Left ventricle myocardium inferior (tissue), 1 donor: ENCODE measurements at places on chromosomes 3 and 15. TPM values are rescaled to one million over a fixed set of nuclear protein-coding genes. Genes with fewer than 3 reads are reported as not detected.
A peak's percentile ranks its signal among the peaks of the same experiment; 100 is the strongest.

Gene LMAN1L
- total RNA-seq, result 8.1 TPM

DNA sequence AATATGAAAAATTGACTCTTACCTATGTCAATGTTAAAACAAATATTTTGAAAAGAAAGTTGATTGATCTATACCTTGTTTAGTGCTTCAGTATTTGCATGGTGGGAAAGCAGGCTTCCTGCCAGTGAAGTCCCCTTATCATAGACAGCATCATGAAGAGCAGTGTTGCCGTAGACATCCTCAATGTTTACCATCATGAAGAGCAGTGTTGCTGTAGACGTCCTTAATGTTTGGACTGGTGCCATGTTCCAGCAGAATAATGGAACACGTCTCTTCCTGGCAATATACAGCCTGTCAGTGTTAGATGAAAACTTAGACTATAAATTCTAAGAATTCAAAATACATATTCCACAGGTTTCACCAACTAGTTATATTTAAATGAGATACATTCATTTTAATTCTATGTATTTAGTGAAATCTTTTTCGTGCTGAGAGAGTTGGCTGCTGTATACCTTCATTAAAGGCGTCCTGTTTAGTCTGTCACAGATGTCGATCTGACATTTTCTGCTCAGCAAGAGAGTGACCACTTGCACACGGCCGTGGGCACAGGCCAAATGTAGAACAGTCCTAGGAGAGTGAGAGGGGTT, 116.8 kb downstream of the LMLN start:
- H3K36me3 ChIP-seq, result no peaks in the 10 kb centered on the region
- DNase-seq, result no peak
- H3K27ac ChIP-seq, result no peak overlapping the region

DNA sequence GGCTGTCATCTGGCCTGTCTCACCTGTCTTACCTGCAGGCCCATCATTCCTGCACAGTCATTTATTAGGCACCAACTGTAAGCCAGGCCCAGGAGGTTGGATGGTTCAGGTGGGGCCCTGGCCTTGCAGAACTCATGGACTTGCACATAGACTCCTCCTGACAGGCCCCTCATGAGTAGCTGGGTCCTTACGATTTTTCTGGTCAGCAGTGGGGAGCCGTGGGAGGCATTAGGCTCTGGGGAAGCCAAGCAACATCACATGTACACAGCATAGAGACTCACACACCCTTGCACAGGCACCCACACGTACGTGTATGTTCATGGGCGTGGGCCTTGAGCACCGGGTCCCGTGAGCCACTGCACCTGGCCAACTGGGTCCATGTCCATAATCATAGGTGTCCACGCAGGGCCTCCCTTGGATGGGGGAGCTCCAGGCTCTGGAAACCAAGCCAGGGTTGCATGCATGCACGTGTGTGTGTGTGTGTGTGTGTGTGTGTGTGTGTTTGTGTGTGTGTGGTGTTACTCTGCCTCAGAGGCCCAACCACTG, 20.3 kb downstream of the CISH start:
- H3K4me3 ChIP-seq, result no peak overlapping the region
- H3K27ac ChIP-seq, result peak overlapping the region; percentile 69
- peaks cover 70% of the 10 kb centered on the region for H3K4me1 ChIP-seq

GRCh38 chr3:108407886-108408285, 102.5 kb downstream of the MYH15 start:
- H3K27ac ChIP-seq, result no peak overlapping the region
- H3K4me3 ChIP-seq, result no peak overlapping the region
- DNase-seq, result no peak
- no peaks in the 10 kb centered on the region for H3K27me3 ChIP-seq

- no peaks in the 10 kb centered on the region for H3K4me1 ChIP-seq
- peaks cover 55% of the 10 kb centered on the region for H3K27me3 ChIP-seq
- no peak overlapping the region for H3K4me3 ChIP-seq
- no peak overlapping the region for H3K27ac ChIP-seq
- DNase-seq, result no peak
- H3K36me3 ChIP-seq, result no peaks in the 10 kb centered on the region
These were observed 32.4 kb upstream of the SLC6A11 start for GRCh38 chr3:10783360-10784351.

- H3K27ac ChIP-seq, result no peak overlapping the region
- DNase-seq, result no peak
- H3K4me3 ChIP-seq, result no peak overlapping the region
- no peaks in the 10 kb centered on the region for H3K4me1 ChIP-seq
- H3K36me3 ChIP-seq, result no peaks in the 10 kb centered on the region
These were observed 33.8 kb upstream of the TRA2B start for GRCh38 chr3:185971579-185971978.

GRCh38 chr3:4633078-4634004, 140.2 kb downstream of the ITPR1 start:
- peaks cover 4% of the 10 kb centered on the region for H3K36me3 ChIP-seq
- H3K4me1 ChIP-seq, result peaks cover 6% of the 10 kb centered on the region
- DNase-seq, result no peak
- H3K4me3 ChIP-seq, result no peak overlapping the region
- no peak overlapping the region for H3K27ac ChIP-seq

DNA sequence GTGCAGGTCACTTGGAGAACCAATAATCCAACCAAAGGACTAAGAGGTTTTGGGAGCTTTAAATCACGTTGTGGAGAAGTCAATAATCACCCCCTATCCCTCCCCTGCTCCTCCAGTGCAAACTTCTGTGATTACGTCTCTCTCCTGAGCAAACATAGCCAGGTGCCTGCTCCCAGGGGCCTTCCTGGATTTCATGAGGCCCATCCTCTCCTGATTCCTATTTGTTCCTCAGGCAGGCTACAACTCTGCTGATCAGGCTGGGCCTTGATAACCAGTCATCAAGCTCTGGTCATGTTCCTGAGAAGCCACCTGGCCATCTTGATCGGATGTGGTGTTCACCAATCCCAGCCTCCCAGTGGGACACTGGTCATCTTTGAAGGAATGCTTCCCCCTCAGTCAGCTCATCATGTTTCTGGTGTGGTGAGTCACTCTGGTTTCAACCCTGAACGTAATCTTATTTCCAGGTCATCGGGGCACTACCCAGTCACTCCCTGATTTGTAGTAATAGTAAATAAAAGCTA, 2.9 kb upstream of the ZNF710 start:
- no peaks in the 10 kb centered on the region for H3K36me3 ChIP-seq
- H3K27ac ChIP-seq, result no peak overlapping the region
- no peaks in the 10 kb centered on the region for H3K27me3 ChIP-seq
- DNase-seq, result no peak
- peaks cover 32% of the 10 kb centered on the region for H3K4me1 ChIP-seq

GRCh38 chr3:194632809-194633348, 340 bp downstream of the TMEM44 start:
- peaks cover 12% of the 10 kb centered on the region for H3K36me3 ChIP-seq
- H3K4me1 ChIP-seq, result peaks cover 26% of the 10 kb centered on the region
- peak overlapping the region; percentile 90 for H3K27ac ChIP-seq
- peak; percentile 49 for DNase-seq
- no peaks in the 10 kb centered on the region for H3K27me3 ChIP-seq
- peak overlapping the region; percentile 75 for H3K4me3 ChIP-seq

Gene GOLGA8R
- 3.5 TPM for total RNA-seq
